ENCODE measurements at places on chromosomes 11 and 22.

DNA sequence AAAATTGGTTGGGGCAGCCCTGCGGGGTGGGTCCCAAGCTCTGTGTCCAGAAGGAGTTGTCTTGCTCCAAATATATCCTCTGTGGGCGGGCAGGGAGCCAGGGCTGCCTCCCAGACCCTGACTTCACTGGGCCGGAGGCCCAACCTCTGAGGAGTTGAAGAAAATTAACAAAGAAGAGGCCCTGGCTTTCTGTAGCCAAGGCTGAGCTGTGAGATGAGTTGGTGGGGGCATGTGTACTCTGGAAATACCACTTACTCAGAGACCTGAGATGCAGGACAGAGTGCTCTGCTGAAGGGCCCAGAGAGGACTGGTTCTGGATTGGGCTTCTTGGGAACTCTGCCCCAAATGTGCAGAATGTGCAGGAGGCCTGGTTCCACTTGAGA lies 96.3 kb downstream of the SWAP70 start:
- DNase-seq: no peak

DNA sequence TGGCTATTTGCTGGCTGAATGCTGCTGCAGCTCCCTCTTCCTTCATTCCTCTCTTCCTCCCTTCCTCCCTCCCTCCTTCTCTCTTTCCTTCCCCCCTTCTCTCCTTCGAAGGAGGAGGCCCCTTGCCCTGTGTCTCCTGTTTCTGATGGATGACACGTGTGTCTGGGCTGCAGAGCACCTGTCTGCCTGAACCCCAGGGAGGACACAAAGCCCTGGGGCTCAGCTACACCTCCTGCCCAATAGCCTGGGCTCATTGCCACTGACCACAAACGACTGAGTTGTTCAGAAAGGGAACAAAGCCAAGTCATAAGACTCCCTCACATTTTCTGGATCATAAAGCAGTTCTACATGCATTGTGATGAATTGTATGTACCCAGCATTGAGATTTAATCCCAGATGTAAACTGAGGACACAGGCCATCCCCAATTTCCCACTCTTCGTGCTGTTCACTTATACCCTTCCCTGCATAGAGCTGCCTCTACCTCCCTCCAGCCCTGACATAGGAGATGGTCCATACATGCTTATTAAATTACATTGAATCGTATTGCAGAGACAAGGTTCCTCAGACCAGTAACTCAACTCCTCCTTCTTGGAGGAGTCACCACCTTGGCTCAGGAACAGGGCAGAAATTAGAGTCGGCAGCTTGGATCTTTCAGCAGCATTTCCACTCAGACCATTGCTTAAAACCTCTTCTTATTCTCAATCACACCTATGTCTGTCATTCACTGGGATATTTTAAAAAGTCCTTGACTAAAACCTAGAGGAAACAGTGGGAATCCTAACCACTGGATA lies 1.2 kb downstream of the CSRP3 start:
- DNase-seq: no peak

GRCh38 chr11:15453211-15453765 lies 338.6 kb downstream of the INSC start:
- no peak for DNase-seq

DNA sequence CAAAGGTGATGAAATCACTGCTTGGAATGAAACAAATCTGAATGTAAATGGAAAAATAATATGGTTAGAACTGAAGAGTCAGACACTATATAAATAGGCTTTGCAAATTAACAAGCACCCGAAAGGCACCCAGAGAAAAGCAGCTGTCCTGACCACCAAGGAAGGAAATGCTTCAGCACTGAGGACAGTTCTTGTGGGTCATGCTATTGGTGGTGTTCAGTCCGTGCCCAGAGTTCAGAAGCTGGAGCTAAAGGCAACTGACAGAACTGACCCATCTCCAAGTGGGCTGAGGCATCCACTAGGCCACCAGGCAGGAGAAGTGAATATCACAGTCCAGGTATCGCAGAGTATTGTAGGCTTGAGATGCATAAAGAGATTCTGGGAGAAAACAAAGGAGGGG lies 208.9 kb downstream of the OPCML start:
- DNase-seq: no peak

- no peak for DNase-seq
Observed at GRCh38 chr22:48945621-48946458, 881.8 kb downstream of the BRD1 start.

GRCh38 chr22:50016988-50017700 lies 4.6 kb upstream of the IL17REL start:
- DNase-seq: no peak

- no peak for DNase-seq
Observed at GRCh38 chr11:68734111-68734510, 17.2 kb downstream of the TESMIN start.

DNA sequence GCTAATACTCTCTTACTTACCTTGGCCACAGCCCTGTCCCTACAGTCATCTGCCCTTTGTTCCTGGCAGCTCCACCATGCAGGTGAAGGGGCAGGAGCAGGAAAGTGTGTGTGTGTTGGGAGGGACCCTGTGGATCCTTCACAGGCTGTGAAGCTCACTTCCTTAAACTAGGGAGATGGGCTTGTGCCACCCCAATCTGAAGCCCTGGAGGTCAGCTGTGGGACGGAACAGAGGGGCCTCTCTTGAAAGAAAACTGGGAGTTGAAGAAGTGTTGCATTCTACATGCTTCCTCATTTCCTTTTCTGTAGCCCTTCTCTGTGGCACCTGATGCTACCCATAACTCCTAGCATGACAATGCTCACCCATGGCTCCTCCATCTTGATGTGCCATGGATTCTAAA lies 11.7 kb downstream of the FADS1 start:
- no peak for DNase-seq

GRCh38 chr22:37907036-37907954 lies 1.2 kb downstream of the MICALL1 start:
- no peak for DNase-seq

DNA sequence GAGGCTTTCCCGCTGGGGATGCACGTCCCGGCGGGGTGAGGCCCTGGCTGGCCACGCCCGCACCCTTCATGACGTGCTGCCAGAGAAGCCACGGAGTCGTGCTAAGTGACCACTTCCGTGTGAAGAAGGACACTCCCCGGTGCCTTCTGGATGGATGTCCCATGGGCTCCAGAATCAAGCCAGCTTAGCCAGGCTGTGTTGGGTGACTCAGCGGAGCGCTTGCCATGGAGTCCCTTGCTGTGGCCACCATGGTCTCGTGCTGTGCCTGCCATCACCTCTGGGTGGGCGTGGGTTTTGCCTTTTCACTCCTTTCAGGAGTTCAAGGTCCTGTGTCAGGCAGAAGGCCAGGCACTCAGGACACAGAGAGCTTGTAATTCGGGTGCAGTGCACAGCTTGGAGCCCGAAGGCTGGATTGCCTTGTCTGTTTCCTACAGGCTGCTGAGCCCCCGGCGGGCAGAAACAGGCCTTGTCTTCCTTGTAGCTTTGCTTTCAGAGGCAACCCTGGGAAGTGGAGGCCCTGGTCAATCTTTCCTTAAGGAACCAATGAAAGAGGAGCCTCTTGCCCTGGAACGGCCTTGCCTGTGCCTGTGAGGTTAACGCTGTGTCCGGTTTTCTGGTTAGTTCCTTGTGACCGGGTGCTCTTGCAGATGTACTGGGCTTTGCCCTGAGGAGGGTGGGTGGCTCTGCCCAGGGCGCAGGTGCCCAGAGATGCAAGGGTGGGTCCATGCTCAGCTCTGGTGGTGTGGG lies 268.6 kb downstream of the TBC1D22A start:
- no peak for DNase-seq

DNA sequence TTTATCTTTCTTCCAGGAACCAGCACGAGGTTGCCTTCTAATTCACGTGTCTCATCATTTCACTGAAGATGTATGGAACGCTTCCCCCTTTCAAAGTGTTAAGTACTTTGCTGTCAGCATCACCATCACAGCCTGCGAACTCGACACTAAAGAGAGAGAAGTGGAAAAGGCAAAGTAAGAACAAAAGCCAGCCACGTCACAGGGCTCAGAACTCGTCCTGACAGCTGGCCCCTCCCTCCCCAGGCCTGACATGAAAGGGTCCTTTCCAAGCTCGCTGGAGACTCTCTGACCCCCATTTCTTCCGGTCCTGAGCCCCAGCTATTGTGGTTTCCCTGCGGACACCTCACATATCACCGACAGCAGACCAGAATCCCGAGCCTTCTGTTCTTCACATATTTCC lies 177.8 kb upstream of the NTM start:
- DNase-seq: no peak

DNA sequence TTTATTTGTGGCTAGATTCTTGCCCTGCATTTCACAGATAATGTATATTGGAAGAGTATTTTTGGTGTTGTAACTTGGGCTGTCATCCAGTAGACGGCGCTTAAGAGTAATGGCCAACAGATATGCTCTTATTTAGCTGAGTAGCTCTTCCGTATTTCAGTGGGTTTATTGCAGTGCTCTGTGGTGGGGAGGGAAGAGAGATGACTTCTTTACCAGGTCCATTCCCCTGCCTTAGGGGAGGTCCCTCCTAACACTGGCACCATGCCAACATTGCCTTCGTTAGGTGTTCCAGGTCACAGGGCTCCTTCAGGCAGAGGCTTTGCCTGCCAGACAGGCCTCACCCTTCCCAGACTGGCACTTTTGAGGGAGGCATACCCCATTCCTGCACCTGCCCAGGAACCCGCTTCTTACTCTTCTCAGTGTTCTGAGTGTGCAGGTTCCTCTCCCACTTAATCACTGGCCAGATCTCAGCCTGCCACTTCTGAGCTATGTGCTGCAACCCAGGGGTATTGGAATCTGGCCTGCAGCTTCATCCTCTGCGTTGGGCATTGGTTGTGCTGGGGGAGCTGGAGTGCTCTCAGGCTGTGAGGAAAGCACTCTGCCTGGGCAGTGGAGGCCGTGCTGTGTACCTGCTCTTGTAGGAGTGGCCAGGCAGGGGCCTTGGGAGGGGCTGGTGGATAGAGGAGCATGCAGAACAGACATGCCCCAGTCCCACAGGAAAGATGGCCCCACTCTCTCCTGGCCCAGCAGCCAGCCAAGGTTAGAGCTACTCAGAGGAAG lies 29.4 kb upstream of the SLN start:
- DNase-seq: no peak

- DNase-seq: no peak
Observed at GRCh38 chr22:39925909-39926679, 25.2 kb downstream of the GRAP2 start.

- DNase-seq: no peak
Observed at GRCh38 chr11:108938604-108939003, 273.7 kb downstream of the DDX10 start.

- DNase-seq: no peak
Observed at GRCh38 chr11:63619967-63620366, 5.7 kb upstream of the PLAAT3 start.

- DNase-seq: no peak
Observed at GRCh38 chr22:46104170-46104880, 46.0 kb upstream of the PPARA start.

GRCh38 chr11:118143661-118144185 lies 8.9 kb downstream of the SCN4B start:
- DNase-seq: no peak

DNA sequence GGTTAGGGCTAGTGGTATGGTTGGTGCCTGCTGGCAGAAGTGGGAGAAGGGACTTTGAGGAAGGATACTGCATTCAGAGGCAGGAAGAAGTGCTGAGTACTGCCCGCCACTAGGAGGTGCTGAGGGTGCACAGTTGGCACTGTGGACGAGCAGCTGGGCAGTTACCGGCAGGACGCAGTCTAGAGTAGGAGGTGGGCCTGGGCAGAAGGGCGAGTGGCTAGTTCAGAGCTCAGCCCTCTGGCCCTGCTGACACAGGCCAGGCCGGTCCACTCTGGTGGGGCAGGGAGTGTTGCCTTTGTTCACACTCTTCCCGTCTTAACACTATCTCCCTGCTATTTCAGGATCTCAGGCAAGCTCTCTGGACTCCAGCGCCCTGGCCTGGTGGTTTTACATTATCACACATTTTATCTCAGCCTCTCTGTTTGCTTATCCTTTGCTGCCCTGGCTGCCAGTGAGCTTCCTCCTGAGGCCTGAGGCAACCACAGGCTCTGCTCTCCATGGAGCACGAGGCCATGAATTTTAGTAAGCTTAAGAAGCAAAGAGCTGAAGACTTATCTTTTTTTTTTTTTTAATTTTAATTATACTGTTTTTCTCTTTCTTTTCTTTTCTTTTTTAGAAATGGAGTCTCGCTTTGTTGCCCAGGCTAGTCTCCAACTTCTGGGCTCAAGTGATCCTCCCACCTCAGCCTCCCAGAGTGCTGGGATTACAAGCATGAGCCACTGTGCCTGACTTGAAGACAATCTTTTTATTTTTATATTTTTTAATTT lies 26.9 kb downstream of the SNAP29 start:
- no peak for DNase-seq

DNA sequence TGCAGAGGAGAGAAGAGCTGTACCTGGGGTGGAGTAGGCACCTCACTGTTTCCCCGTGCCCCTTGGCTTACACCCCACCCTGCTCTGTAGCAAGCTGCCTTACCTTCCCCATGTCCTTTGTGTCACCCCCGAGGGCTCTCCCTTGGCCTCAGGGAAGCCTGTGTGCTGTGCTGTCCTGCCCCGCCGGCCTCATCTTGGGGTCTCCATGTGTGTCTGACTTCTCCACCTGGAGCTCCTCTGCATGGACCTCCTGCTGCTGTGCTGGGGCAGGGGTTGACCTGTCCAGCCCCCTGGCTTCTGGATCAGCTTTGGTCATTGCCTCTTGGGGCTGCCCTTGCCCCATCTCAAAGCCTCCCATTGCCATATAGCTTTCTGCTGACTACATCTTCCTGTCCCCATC lies 59.8 kb downstream of the OSBP2 start:
- DNase-seq: no peak

- DNase-seq: no peak
Observed at GRCh38 chr11:85694385-85694980, 8.5 kb upstream of the CCDC89 start.

- DNase-seq: no peak
Observed at GRCh38 chr22:26430600-26430999, 1.5 kb downstream of the ASPHD2 start.

- DNase-seq: no peak
Observed at GRCh38 chr11:7531011-7531410, 17.2 kb downstream of the PPFIBP2 start.

DNA sequence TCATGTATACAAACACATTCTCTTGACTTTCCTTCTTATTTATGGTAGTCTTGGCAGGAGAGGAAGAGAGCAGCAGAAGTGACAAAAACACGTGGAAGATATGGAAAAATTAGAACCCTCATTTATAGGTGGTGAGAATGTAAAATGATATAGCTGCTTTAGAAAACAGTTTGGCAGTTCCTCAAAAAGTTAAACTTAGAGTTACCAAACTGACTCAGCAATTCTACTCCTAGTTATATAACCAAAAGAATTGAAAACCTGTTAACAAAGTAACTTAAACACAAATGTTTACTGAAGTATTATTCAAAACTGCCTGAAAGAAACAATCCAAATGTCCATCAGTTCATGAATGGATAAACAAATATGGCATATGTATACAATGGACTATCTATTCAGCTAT lies 16.8 kb downstream of the NUCB2 start:
- no peak for DNase-seq

DNA sequence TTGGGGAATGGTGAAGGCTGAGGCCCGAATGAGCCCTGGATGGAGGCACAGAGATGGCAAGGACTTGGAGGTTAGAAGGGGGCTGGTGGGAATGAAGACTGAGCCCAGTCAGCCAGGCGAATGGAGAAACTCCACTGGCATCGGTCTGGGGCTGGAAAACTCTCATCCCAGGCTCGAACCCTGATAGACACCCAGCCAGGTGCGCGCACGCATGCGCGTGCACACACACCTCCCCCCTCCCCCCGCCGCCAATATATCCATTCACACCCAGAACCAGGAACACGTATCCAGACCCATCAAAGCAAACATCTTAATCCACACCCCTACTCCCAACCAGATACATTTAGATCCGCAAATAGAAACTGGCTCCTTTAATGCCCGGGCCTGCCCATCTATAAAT lies 139.3 kb downstream of the CEP164 start:
- DNase-seq: no peak

Data from cortex of kidney (tissue), 1 donor.